ENCODE measurements at places on chromosomes 7 and 10.

- no peak for DNase-seq
Observed at GRCh38 chr7:1331561-1332467, 99.1 kb downstream of the UNCX start.

DNA sequence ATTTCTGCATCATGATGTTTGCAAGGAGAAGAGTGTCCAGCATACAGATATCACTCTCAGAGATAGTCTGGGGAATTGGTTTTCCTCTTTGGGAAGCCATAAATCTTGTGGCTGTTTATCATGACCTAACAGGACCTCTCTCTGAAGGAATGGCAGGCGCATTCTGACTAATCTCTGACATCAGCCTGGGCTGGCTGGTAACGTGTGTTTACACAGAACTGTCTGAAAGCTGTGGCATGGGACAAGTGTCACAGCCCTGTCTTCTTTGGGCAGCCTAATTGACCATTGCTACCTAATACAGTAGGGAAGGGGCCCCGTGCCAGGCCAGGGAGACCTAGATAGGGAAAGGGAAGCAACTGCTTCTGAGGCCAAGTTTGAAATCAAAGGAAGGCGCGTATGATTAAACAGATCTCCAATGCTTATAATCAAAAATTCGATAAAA is 73.9 kb upstream of the CABCOCO1 start:
- no peak for DNase-seq

- peak; percentile 79 for DNase-seq
Observed at GRCh38 chr10:2619472-2619871, 447.9 kb upstream of the PFKP start.

GRCh38 chr7:45684910-45685618 is 110.9 kb downstream of the ADCY1 start:
- no peak for DNase-seq

GRCh38 chr7:31940167-31940566 is 130.0 kb downstream of the PDE1C start:
- no peak for DNase-seq

DNA sequence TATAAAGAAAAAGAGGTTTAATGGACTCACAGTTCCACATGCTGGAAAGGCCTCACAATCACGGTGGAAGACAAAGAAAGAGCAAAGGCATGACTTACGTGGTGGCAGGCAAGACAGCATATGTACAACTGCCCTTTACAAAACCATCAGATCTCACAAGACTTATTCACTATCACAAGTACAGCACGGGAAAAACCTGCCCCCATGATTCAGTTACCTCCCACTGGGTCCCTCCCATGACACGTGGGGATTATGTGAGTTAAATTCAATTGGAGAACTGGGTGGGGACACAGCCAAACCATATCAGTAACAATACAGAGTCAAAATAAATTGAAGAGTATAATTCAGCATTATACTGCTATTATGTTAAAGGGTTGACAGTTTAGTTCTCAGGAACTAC is 37.8 kb downstream of the RNLS start:
- DNase-seq, result no peak

- no peak for DNase-seq
Observed at GRCh38 chr10:110502072-110502845, 4.6 kb downstream of the DUSP5 start.

GRCh38 chr7:37921876-37922275 is 1.4 kb downstream of the EPDR1 start:
- DNase-seq, result no peak

- no peak for DNase-seq
Observed at GRCh38 chr10:55273946-55274345, 472.9 kb upstream of the PCDH15 start.

DNA sequence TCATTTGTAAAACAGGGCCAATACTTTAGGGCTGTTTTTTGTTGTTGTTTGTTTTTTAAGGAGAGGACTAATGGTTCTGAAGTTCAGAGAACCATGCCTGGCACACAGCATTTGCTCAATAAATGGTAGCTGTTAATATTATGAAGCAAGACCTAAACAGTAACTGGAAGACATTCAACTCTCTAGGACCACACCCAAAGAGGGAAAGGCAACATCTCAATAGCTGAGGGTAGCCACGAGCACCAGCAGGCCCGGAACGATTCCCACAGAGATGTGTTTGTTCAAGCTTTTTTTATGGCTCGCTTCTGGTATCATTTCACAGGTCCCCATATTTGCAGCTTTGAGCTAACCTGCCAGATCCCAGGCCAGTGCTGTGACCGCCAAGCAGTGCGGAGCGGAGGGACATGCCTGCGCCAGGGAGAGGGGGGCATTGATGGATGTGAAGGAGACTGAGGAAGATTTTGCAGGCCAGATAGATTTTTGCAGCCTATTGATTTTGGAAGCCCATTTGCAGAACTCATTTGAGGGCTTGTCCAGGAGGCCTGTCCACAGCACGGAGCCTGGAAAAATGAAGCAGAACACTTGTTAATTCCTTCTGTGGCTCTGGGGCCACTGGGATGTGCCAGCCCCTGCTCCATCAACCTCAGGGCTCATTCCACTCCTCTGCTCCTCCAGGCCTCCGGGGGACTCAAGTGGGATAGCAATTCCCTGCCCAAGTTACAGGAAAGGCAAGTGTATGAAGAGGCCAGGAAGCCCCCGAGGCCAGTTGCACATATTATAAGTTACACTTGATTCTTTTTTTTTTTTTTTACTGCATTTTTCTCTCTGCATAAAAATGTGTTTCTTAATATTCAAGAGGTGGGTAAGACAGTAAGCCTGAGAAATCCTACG is 57.3 kb upstream of the FGFR2 start:
- DNase-seq, result no peak

DNA sequence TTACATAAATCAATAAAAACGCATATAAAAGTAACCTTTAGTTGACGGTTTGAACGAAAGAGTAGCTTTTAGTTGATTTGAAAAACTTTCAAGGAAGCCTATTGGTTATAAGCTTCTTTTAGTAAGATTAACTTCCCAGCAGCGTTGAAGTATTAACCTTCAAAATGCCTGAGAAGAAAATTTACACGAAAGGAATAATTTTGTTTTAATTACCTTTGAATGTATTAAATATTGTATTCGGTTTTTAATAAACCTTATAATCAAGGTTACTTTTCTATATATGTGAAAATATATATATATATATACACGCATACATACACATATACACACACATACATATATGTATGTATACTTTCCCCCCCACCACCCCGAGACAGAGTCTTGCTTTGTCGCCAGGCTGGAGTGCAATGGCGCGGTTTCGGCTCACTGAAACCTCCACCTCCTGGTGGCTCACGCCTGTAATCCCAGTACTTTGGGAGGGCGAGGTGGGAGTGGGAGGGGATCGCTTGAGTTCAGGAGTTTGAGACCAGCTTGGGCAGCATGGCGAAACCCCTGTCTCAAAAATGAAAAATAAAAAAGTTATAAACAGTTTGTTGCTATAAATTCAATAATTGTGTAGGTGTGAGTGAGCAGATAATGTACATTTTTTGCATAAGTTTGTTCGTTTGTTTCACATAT is 57.6 kb upstream of the EZH2 start:
- peak; percentile 57 for DNase-seq

GRCh38 chr10:109835257-109835656 is 88.1 kb downstream of the XPNPEP1 start:
- DNase-seq, result no peak

GRCh38 chr10:125281091-125281490 is 120.7 kb upstream of the CTBP2 start:
- no peak for DNase-seq

GRCh38 chr10:48653347-48653746 is 31.3 kb upstream of the WDFY4 start:
- no peak for DNase-seq

DNA sequence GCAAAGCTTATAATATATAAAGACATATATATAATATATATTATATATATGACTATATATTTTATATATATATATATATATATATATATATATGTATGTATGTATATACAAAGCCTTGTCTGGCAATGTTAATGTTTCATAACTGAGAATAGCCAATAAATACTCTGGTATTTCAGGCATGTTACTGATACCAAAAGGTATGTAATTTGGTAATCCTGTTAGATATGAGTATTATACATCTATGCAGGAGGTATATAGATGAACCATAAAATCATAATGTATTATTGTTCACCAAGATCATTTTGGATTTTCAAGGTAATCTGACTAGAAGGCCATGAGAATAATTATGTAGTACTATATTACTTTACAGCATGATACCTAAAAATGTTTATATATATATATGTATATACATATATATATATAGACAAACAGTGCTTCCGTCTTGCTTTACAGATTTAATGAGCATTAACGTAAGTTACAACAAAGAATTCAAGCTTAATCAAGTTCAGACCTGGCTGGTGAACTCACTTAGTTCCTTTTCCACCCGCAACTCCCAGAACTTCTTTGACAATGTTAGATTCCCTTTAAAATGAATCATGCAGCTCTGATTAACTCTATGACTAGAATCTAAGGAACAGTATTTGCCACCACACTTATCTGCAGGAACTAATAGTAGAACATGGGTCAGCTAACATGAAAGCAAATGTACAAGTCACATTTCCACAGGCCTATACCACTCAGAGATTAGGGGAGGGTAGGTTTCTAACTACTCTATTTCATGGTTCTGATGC is 82.7 kb downstream of the SLC25A13 start:
- DNase-seq, result no peak

- DNase-seq, result no peak
Observed at GRCh38 chr7:63080406-63080805, 918.2 kb upstream of the ZNF722 start.

DNA sequence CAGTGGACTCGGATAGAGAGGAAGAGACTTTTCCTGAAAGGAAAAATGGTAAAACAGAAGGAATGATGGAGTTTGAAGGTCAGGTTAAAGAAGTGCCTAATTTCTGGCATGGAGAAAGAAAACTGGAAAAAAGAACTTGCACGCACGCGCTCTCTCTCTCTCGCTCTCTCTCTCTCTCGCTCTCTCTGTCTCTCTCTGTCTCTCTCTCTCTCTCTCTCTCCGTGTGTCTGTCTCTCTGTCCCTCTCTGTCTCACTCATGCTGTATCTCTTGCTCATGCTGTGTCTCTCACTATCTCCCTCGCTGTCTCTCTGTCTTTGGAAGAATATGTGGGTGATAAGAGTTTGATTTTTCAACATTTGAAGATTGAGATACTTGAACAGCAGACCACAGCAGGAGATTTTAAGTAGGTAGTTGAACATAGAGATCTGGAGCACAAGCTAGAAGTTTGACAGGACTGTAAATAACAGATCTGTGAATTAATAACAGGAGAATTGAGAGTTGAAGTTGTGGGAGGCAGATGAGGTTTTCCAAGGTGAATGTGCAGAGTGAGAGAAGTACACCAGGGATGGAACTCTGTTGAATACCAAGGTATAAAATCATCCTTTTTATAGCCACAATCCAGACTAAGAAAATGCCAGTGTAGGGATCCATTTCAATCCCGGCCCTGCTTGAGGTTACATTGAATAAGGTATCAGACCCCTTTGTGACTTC is 33.1 kb downstream of the ADD3 start:
- no peak for DNase-seq

- DNase-seq, result no peak
Observed at GRCh38 chr7:88455696-88456095, 149.0 kb upstream of the STEAP4 start.

DNA sequence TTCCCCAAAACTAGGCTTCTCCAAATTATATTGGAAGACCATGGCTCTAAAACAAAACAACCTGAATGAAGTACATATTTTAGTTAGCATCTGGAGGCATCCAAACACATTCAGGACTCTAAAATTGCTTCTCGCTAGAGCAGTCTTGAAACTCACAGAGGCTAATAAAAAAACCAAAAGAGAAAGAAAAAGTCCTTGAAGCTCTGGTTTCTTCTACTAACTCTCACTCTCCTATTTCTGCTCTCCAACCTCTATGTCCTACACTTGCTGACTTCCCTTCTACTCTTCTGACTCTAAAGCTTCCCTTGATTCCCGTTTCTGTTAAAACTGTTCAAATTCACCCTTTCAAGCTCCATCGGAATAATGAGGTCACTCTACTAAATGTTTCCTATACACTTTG is 370.7 kb upstream of the HPS1 start:
- no peak for DNase-seq

DNA sequence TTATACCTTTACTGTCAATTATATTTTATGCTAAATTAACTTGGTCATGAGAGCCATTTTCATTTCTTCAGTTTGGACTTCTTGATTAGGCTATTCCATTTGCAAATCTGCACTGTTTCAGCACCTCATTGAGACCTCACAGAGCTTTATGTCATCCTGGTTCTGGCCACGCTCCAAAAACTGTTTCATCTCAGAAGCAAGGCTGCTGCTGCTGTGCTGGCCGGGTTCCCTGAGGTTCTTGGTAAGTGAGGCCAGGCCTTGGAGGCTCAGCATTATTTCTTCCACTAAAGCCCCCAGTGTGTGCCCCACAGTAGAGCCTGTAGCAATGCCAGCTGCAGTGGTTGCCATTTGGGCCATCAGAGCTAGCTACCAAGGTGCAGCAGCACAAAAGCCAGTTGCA is 7.8 kb upstream of the ZNF485 start:
- DNase-seq, result no peak

GRCh38 chr7:98137826-98138151 is 31.1 kb downstream of the LMTK2 start:
- no peak for DNase-seq

DNA sequence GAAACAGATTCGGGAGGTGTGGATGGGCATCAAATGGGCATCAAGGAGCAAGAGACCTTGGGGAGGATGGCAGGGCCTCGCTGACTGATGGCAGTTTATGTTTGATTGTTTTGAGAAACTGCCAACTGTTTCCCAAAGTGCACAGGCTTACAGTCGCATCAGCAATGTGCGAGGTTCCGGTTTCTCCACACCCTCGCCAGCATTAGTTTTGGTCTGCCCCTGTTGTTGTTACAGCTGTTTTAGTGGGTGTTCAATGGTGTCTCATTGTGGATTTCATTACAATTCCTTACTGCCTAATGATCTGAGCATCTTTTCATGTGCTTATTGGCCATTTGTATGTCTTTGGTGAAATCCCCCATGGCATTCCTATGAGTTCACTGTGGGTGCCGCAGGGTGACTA is 24.4 kb downstream of the AKR1E2 start:
- DNase-seq, result no peak

DNA sequence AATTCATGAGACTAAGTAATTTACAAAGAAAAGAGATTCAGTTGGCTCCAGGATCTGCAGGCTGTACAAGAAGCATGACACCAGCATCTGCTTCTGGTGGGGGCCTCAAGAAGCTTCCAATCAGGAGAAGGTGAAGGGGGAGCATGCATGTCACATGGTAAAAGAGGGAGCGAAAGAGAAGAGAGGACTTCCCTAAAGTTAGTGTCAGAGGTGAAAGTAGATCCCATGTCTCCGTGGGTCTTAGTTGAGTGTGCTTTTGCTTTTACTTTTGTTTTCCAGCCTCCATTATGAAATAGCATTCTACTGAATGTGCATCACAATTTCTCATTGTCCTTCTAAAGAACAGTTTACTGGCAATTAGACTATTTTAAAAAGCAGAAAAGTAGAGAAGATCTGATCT is 213.6 kb upstream of the FZD1 start:
- DNase-seq, result no peak

- DNase-seq, result no peak
Observed at GRCh38 chr7:34191771-34192479, 286.6 kb downstream of the BMPER start.

- DNase-seq, result peak; percentile 30
Observed at GRCh38 chr10:110803830-110804338, 67.8 kb upstream of the PDCD4 start.
